ENCODE measurements at places on chromosomes 13 and 19. TPM values are rescaled to one million over a fixed set of nuclear protein-coding genes. Genes with fewer than 3 reads are reported as not detected.

- no peaks in the 10 kb centered on the region for H3K36me3 ChIP-seq
- no peak for DNase-seq
- H3K27ac ChIP-seq = no peak overlapping the region
Observed at GRCh38 chr19:27935669-27936068, 1277.3 kb downstream of the UQCRFS1 start.

Gene SMIM44
- not detected for polyA plus RNA-seq

Gene PNMA8A
- 38.3 TPM for polyA plus RNA-seq

Gene FRY
- 2.0 TPM for polyA plus RNA-seq

DNA sequence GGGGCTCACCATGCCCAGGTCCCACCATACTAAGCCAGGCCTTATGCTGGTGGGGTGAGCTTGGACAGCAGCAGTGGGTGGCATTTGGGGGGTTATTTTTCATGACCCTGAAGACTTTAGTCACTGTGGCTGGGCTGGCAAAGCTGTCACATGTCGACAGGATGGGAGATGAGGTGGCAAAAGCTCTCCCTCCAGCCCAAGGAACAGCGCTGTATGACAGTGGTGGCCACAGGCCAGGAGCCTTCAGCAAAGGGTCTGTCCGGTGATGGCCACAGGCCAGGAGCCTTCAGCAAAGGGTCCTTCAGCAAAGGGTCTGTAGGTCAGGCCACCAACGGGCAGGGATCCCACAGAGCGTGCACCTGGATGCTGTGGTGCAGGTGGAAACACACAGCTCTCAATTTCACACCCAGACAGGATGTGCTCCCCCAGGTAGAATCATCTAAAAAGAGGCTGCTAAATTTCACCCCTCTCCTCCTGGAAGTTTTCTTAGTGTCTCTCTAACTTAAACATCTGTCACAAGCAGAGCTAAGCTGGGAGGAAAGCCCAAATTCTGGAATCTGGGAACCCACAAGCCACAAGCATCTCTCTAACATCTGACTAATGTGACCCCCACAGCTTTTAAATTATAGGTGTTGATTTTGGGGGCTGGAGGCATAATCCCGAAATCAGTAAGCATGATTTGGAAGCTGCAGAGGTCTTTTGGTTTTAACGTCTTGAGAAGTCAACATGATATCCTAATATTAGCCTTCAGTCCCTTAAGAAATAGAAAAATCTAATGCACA is 23.0 kb downstream of the COL4A1 start:
- H3K36me3 ChIP-seq = no peaks in the 10 kb centered on the region
- H3K27me3 ChIP-seq = no peaks in the 10 kb centered on the region
- peaks cover 12% of the 10 kb centered on the region for H3K4me1 ChIP-seq
- no peak for DNase-seq
- no peak overlapping the region for H3K27ac ChIP-seq

- H3K27ac ChIP-seq = no peak overlapping the region
- H3K4me1 ChIP-seq = no peaks in the 10 kb centered on the region
- no peak overlapping the region for H3K4me3 ChIP-seq
- no peak for DNase-seq
- H3K27me3 ChIP-seq = no peaks in the 10 kb centered on the region
Observed at GRCh38 chr19:41000310-41000737, 9.2 kb downstream of the CYP2B6 start.

GRCh38 chr19:32220951-32221350 is 124.5 kb upstream of the ZNF507 start:
- DNase-seq = no peak
- H3K4me1 ChIP-seq = no peaks in the 10 kb centered on the region
- H3K27ac ChIP-seq = no peak overlapping the region
- H3K4me3 ChIP-seq = no peak overlapping the region

DNA sequence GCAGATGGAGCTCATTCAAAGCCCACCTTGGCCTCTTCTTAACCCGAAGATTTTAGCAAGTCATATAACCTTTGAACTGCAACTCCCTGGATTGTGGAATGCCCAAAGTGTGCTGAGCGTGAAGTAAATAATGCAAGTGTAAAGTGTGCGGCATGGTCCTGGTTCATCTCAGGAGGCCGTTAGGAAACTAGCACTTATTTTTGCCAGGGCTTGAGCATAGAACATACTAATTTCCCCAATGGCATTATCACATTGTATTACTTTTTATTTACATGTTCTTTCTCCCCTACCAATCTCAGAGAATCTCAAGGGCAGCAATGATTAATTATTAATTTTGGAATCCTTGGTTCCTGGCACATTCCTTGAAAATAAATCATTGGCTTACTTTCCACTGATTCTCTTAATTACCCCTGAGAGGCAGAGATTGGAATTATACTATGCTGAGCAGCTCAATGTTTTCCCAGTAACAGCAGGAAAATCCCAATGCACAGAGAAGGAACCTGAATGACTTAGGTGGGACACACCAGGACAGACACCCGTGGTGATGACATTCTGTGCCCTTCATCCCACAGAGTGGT is 128.8 kb upstream of the GJB6 start:
- peak overlapping the region; percentile 59 for H3K27ac ChIP-seq
- no peaks in the 10 kb centered on the region for H3K27me3 ChIP-seq

Gene STARD13
- polyA plus RNA-seq = 15.7 TPM

GRCh38 chr13:37811441-37811840 is 58.1 kb downstream of the TRPC4 start:
- DNase-seq = peak; percentile 67
- no peaks in the 10 kb centered on the region for H3K36me3 ChIP-seq
- H3K4me1 ChIP-seq = no peaks in the 10 kb centered on the region
- H3K27me3 ChIP-seq = no peaks in the 10 kb centered on the region
- H3K27ac ChIP-seq = no peak overlapping the region
- H3K4me3 ChIP-seq = no peak overlapping the region

GRCh38 chr19:51710163-51710562 is 13.6 kb downstream of the HAS1 start:
- H3K4me3 ChIP-seq = no peak overlapping the region
- no peaks in the 10 kb centered on the region for H3K4me1 ChIP-seq
- no peak overlapping the region for H3K27ac ChIP-seq

Gene C19orf67
- polyA plus RNA-seq = 4.1 TPM

GRCh38 chr19:58204566-58204965 is 21.7 kb downstream of the ZNF274 start:
- H3K27ac ChIP-seq = no peak overlapping the region
- H3K27me3 ChIP-seq = no peaks in the 10 kb centered on the region
- no peak for DNase-seq
- H3K4me1 ChIP-seq = no peaks in the 10 kb centered on the region
- peak overlapping the region; percentile 13 for H3K4me3 ChIP-seq
- peaks cover 15% of the 10 kb centered on the region for H3K36me3 ChIP-seq

DNA sequence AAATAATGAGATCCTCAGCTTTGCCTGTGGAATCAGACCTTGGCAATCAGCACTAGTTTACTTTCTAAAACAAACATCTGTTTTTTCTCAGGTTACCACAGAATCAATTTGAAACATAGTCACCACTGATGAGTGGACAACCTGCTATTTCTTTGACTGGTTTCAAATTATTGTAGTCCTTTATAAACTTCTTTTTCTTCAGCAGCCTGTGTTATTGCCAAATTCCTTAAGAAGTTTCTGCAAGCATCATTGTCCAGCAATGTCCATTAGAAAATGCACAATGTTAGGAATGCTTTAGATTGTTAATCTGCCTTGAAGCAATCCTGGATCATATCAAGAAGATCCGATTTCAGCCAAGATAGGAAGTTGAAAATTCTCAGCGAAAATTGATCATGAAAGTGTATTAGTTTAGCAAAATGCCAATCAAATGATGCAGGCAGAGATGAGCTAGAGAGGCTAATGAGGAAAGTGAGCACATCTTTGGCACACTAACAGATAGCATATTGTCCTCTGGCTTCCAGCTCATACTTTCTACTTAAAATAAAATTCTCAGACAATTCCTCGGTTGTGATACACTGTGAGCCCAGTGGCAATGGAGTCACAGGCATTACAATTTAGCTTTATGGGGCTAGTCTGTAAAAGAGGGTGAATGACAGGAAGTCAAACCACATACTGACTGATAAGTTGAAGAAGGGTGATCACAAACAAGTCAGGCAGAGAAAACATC is 270.6 kb downstream of the SLITRK6 start:
- DNase-seq = no peak
- H3K27me3 ChIP-seq = no peaks in the 10 kb centered on the region
- H3K36me3 ChIP-seq = no peaks in the 10 kb centered on the region
- H3K27ac ChIP-seq = no peak overlapping the region

GRCh38 chr13:45441633-45442032 is 23.1 kb upstream of the COG3 start:
- H3K27ac ChIP-seq = peak overlapping the region; percentile 87
- H3K36me3 ChIP-seq = no peaks in the 10 kb centered on the region
- no peak overlapping the region for H3K4me3 ChIP-seq
- peaks cover 15% of the 10 kb centered on the region for H3K4me1 ChIP-seq
- no peaks in the 10 kb centered on the region for H3K27me3 ChIP-seq

Gene SNAPC2
- polyA plus RNA-seq = 22.5 TPM

DNA sequence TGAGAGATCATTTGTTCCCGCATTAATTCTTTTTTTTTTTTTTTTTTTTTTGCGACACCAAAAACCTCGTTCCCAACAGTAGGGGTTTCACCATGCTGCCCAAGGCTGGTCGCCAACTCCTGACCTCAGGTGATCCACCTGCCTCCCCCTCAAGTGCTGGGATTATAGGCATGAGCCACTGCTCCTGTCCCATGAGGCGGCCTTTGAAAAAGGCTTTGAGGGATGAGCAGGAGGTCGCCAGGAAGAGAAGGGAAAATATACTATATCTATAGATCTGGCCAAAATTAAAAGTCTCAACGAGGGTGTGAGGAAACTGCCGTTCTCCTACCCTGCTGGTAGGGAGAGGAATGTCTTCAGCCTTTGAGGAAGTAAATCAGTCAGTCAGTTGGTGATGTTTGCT is 26.2 kb downstream of the ZNF473 start:
- H3K4me1 ChIP-seq = no peaks in the 10 kb centered on the region
- no peak overlapping the region for H3K4me3 ChIP-seq
- H3K27ac ChIP-seq = no peak overlapping the region
- no peak for DNase-seq

GRCh38 chr13:66673401-66673800 is 556.7 kb downstream of the PCDH9 start:
- H3K36me3 ChIP-seq = no peaks in the 10 kb centered on the region
- H3K4me3 ChIP-seq = no peak overlapping the region
- H3K27ac ChIP-seq = no peak overlapping the region
- peak; percentile 93 for DNase-seq

DNA sequence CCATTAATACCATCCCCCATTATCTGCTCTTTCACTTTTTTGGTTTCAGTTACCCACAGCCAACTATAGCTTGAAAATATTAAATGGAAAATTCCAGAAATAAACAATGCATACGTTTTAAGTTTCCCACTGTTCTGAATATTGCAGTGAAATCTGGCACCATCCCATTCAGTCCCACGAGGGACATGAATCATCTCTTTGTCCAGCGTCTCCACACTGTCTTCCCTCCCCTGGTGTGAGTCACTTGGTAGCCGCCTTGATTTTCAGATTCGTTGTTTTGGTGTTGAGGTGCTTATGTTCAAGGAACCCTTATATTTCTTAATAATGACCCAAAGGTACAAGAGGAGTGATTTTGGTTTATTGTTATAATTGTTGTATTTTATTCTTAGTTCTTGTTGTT is 246.1 kb downstream of the DCT start:
- DNase-seq = peak; percentile 95
- no peak overlapping the region for H3K27ac ChIP-seq
- H3K36me3 ChIP-seq = no peaks in the 10 kb centered on the region
- H3K27me3 ChIP-seq = no peaks in the 10 kb centered on the region

Gene RCBTB2
- polyA plus RNA-seq = 13.2 TPM

Gene C13orf42
- polyA plus RNA-seq = not detected

- peak within 1 kb of the TSS; percentile 77 for H3K4me3 ChIP-seq
- no peaks in the 10 kb centered on the region for H3K4me1 ChIP-seq
- DNase-seq = no peak
- no peaks in the 10 kb centered on the region for H3K27me3 ChIP-seq
- peak within 1 kb of the TSS; percentile 91 for H3K27ac ChIP-seq
Observed at GRCh38 chr19:56538761-56539263, at the start of gene ZFP28. Gene ZFP28, plus strand, starts transcription at chr19:56538948. Its CDS starts 71 bp downstream, at chr19:56539019.

Gene PLPPR3
- 65.7 TPM for polyA plus RNA-seq

DNA sequence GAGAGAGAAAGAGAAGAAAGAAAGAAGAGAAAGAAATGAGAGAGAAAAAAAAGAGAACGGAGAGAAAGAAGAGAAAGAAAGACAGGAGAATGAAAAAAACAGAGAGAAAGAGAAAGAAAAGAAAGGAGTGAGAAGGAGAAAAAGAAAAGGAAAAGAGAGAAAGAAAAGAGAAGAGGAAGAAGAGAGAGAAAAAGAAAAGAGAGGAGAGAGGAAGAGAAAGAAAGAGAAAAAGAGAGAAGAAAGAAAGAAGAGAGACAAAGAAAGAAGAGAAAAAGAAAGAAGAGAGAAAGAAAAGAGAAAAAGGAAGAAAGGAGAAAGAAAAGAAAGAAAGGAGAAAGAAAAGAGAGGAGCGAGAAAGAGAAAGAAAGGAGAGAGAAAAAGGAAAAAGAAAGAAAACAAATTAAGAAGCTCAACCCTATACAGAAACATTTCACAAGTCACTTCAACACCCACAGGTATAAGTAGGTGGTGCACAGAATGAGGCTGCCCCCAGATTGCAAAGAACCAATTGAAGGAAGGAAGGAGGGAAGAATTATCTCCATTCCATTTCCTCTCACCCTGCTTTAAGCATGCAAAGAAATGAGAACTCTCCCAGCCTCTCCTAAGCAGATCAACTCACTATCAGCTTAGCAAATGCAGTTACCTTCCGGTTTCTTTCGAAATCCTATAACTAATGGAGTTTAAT is 98.8 kb upstream of the CACNA1A start:
- H3K4me3 ChIP-seq = no peak overlapping the region
- H3K36me3 ChIP-seq = no peaks in the 10 kb centered on the region
- H3K27ac ChIP-seq = no peak overlapping the region
- no peak for DNase-seq
- no peaks in the 10 kb centered on the region for H3K27me3 ChIP-seq

DNA sequence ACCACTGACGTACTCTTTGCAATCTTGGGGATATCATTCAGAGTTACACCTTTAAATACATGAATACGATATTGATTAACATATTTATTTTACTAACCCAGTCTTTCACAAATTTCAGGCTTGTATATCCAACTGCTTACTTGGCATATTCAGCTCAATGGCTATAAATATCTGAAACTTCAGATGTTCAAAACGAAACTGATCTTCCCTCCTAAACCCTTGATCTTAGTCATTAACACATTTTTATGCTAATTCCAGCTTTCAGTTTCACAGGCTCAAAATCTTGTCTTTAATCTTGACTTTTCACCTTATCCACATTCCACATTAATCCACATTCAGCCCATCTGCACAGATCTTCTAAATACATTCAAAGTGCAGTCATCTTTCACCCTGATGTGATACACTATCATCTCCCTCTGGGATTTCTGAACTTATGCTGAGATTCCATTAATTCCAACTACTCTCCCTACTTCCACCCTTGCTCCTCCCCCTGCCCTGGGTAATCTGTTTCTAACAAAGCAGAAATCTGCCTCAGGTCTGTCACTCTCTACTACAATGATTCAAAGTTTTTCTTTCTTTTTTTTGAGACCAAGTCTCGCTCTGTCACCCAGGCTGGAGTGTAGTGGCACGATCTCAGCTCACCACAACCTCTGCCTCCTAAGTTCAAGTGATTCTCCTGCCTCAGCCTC is 387.2 kb downstream of the GPC5 start:
- no peak overlapping the region for H3K27ac ChIP-seq
- no peaks in the 10 kb centered on the region for H3K27me3 ChIP-seq
- H3K4me3 ChIP-seq = no peak overlapping the region
- H3K36me3 ChIP-seq = no peaks in the 10 kb centered on the region
- no peak for DNase-seq
- H3K4me1 ChIP-seq = no peaks in the 10 kb centered on the region

Gene VSTM1
- polyA plus RNA-seq = not detected
